Stimulated activated CD4-positive, alpha-beta T cell treated with anti-CD3 and anti-CD28 coated beads, Interleukin-4, amount 100 ng/mL, for 24 hours (primary cell): ENCODE measurements at places on chromosomes 7 and 10.
A peak's percentile ranks its signal among the peaks of the same experiment; 100 is the strongest.

- no peak for DNase-seq
These were observed 112.8 kb downstream of the APBB1IP start for GRCh38 chr10:26550774-26551526.

DNA sequence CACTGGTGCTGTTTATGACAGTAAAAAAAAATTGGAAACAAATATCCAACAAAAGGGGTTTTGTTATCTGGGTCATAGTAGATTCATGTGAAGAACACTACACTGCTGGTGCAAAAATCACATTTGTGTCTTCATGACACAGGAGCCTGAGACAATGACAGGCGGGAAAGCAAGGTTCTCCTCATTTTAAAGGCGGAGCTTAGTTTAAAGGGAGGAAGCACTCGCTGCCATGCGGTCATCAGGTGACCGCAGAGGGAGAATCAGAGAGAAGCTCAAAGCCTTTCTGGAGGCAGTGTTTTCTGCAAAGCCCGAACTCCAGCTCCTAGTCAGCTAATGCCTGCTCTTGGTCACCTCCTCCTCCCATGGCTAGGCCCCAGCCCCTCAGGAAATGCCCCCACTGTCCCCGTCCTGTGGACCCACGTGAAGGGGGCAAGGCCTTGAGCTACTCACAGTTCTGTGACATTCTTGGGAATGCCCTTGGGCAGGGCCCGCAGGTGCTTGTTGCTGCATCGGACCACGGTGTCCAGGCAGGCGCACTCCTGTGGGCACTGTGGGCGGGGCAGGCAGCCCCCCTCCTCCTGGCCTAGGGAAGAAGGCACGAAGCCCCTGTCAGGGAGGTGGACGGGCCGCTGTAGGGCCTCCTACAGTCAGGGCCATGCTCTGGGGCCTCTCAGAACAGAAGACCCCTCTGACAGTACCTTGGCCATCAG lies 146.1 kb downstream of the SLIT1 start:
- no peak for DNase-seq

GRCh38 chr10:30055226-30055662 lies 4.1 kb downstream of the JCAD start:
- no peak for DNase-seq

DNA sequence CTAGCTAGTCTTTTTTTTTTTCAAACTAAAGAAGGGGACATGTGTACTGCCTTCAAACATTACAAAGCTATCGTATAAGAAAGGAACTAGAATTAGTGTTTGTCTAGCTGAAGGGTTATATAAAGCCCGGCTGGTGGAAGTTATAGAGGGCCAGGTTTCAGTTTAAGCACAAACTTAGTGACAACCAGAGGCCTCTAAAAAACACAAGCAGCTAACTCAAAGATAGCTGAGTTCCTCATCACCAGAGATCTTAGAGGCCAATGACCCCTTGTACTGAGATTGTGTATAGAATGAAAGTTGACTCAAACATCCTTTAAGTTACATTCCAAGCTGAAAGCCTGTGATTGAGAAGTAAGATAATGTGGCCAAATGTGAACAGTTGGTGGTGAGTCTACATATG lies 28.1 kb upstream of the SGMS1 start:
- DNase-seq, result no peak

- DNase-seq, result no peak
These were observed 27.7 kb downstream of the CCM2 start for GRCh38 chr7:45027774-45028114.

- no peak for DNase-seq
These were observed 136.1 kb downstream of the AKR1D1 start for GRCh38 chr7:138212314-138212713.

- DNase-seq, result no peak
These were observed 58.1 kb upstream of the ST8SIA6 start for GRCh38 chr10:17512341-17513001.

DNA sequence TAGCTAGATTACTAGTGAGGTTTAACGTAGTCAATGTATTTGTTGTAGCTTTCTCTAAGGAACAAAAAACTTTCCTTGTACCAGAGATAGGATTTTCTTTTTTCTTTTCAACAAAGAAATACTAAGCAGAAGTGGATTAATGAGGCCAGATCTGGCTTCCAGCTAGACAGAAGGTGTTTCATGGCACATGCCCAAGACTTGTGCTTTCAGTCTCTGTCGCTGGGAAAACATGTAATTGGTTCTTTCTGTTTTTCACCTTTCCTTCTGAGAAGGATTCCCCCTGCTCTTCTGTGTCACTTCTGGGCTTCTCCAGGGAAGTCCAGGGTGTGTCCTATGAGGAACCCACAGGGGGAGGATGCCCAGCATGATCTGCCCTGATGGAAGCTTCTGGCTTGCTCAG lies 492.2 kb downstream of the CCSER2 start:
- no peak for DNase-seq

DNA sequence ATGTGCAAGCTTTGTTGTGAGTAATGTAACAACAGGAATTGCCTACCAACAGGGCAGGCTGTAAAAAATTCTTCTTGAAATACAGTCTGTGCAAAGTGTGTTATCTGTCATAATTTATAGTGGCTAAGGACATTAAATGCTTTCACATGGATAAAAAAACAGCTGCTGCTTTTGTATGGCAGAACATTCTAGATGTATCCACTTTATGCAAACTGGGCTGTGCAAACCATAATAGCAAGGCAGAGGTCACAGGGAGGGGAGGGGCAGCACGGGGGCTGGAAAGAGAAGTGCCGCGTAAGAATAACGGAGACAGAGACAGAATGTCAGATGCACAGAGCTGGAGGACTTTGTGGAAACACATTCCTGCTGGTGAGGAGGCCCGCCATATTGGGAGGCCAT lies 86.1 kb downstream of the VOPP1 start:
- DNase-seq, result no peak

DNA sequence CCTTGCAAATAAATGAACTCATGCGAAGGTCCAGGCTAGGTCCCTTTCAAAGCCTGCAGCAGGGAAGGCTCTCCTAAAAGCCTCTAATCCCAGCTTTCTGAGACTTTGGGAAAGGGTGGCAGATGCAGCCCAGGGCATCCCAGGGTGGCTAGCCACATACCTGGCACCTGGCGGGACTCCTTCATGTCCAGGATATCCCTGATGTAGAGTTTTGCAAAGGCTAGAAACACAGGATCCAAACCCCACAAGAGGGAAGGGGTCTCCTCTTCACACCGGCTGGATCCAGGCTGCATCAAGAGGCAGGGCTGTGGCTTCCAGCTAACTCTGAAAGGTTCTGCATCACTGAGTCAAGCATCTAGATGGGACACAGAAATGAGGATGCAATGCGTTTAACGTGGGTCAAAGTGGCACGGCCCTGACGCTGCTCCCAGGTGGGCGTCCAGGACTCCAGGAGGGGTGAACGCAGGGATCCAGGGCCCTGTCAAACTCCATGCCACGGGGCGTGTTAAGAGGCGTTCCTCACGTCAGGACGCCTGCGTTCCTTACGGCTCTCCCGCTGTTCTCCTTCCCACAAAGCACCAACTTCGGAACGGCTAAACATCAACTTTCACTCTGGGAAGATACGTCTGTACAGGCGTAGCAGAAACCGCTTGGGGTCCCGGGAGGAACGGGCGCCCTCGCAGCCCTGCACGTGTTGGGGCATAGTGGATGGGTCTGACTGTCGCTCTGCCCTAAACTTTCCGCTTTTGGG lies 507 bp downstream of the STN1 start:
- peak; percentile 39 for DNase-seq

- no peak for DNase-seq
These were observed 733.4 kb downstream of the MAGI2 start for GRCh38 chr7:78720066-78720465.
